Islet precursor cell (in vitro differentiated cells): ENCODE measurements at places on chromosomes 3 and 15.
A peak's percentile ranks its signal among the peaks of the same experiment; 100 is the strongest.

DNA sequence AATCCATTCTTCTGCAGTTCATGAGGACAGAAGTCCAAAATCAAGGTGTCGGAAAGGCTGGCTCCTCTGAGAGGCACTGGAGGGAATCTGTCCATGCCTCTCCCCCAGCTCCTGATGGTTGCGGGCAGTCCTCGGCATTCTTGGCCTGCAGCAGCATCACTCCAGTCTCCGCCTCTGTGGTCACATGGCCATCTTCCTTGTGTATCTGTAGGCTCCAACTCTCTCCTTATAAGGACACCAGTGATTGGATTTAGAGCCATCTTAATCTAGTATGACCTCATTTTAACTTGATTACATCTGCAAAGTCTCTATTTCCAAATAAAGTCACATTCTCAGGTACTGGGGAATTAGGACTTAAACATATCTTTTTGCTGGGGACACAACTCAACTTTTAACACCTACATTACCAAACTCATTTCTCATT, 56.0 kb upstream of the FLNB start:
- peak; percentile 95 for DNase-seq

DNA sequence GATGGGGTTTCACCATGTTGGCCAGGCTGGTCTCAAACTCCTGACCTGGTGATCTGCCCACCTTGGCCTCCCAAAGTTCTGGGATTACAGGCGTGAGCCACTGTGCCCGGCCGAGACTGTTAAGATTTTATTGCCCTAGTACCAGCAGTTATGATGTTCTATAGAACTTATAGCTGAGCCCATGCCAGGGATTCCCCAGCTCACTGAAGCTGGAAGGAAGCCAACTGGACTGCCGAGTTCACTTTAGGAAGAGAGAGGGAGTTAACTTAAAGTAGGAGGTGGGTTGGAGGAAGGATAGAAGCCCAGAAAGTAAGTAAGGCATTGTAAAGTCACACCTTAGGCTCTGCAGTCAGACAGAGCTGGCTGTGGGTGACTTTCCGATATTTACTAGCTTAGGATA, 101.1 kb upstream of the BOC start:
- no peak for DNase-seq

GRCh38 chr15:42062284-42062806, 32.0 kb downstream of the PLA2G4D start:
- peak; percentile 41 for DNase-seq

DNA sequence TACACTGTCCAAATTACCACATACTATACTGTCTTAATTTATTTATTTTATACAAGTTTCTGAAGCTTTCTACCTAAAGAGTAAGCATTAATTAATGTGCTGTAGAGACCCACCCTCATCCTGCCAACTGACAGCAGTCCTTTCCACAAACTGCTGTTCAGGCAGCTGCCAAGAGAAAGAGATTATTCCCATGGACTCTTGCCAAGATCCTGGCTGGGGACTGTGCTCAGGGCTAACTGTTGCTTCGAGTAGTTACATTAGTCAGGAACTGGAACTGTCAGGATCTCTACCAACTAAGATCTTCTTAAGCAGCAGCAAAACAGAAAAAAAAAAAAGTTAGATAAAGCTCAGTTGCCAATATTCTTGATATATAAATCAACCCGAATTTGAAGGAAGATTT, 398.8 kb downstream of the MECOM start:
- no peak for DNase-seq

DNA sequence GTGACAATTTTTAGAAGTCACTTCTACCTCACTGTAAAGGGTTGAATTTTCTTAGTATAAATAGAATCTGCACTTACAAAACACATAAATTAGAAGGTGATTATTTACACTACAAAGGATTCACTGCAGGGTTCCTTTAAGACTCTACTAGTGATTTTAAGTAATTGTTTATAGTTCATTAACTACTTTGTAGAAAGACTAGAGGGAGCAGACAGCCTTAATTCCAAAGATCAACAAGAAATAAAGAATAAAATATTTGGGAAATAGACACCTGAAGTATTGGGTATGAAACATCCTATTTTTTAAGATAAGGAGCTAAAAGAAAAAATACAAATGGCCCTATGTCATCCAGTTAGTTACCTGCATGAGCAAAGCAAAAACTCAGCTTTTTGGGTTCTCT, 360.5 kb upstream of the ALCAM start:
- no peak for DNase-seq

DNA sequence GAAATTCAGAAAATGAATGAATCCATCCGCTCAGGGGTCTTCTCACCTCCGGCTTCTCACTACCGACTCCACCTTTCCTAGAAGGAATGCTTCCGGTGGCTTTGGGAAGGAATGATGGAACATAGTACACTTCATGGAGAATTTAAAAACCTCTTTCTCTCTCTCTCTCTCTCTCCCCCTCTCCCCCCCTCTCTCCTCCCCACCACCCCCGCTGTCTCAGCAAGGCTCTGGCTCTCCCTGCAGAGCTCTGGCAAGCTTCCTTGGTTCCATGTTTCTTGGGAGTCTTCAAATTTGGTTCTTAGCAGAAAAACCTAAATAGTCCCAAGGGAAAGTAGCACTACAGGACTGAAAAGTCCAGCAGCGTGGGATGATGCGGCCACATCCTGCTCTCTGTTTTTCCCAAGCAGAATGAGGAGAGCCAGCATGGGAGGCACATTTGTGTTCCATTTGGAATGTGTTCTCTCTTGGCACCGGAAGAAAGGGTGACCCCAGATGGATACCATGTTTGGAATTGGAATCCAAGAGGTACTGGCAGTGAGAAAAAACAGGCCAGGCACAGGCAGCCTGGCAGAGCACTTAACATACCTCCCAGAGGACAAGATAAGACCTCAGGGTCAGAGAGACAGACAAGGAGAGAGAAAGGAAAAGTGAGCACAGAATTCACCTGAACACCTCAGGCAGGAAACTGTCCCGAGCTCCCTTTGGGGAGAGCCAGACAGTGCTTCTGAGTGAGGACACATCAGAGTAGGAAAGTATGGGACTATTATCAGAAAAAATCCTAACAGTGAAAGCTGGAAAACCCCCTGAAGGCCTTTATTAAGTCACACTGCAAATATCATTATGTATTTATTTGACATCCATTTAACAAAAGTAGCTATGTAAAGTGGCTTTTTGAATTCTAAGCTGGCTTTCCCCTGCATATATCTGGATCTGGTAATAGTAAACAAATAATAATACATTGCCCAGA, at the start of gene POPDC2:
Gene POPDC2 (minus strand): TSS at position 116 of the 967 bp plus-strand sequence. CDS start 166 bp downstream, outside the sequence.
- DNase-seq: peak; percentile 93
